Left lobe of liver (tissue), 2 donors: ENCODE measurements at places on chromosomes 1 and 21.

- no peak for DNase-seq
Observed at GRCh38 chr1:240501115-240501514, 110.8 kb downstream of the GREM2 start.

DNA sequence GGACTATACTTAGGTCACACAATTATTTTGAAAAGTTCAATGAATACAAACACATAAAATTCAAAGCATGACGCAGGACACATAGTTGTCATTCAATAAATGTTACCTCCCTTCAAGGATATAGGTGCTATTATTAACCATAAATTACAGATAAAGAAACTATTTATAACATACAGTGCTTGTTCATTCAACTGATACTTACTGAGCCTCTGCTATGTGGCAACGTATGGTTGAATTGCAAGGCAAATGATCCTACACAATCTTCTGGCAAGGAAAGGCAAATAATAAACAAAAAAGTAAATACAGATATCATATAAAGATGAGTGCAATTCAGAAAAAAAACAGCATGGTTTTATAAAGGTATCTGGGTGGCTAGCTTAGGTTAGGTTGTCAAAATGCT lies 614.7 kb downstream of the LTN1 start:
- no peak for DNase-seq

DNA sequence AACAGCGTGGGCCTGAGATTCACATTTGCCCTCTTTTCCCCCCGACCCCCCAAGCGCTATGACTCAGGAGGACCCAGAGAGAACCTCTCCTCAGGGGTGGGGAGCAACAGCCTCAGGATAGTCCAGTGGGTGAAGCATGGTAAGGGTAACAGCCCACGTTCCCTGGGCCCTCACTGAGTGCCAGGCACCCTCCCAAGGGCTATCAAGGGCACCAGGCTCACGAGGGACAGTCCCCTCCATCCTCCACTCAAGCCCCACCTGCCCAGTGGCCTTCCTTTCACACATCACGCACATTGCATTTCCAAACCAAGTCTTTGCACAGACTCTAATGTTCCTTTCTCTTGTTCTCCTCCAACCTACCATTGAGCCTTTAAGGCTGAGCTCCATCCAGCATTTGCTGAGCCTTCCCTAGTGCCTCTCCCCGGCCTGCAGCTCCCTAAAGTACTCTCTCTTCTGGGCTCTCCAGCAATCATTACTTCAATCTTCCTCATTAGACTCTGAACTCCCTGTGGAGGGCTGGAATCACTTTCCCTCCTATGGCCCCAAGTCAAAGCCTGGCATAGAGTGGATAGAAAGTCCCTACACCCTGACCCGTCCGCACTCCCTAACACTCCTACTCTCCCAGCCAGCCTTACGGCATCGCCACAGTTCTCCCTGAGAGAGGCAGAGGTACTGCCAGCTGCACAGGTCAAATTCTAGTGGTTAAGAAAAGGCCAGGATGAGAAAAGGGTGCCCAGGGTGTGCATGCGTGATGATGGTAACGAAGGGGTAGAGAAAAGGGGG lies 1.0 kb downstream of the AKR7A2 start:
- peak; percentile 46 for DNase-seq

DNA sequence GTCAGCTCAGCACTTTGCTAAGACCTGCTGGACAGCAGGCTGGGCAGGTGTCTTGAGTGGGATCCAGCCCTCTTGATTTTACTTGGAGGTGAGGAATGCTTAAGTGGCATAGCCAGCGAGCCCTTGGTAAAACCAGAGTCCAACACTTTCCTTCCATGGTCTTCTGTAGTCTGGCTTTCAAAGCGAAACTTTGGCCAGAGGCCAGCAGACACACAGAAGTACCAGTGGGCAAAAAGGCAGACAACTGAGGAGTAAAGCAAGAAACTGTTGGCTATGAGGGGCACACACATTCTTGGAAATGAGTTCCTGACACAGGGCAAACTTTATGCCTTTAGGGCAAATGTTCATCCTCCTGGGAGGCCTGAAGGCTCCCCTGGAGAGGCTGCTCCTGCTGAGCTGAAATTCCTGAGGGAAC lies 281.0 kb upstream of the POU3F1 start:
- no peak for DNase-seq

GRCh38 chr1:53521924-53522552 lies 62.8 kb downstream of the DMRTB1 start:
- no peak for DNase-seq

DNA sequence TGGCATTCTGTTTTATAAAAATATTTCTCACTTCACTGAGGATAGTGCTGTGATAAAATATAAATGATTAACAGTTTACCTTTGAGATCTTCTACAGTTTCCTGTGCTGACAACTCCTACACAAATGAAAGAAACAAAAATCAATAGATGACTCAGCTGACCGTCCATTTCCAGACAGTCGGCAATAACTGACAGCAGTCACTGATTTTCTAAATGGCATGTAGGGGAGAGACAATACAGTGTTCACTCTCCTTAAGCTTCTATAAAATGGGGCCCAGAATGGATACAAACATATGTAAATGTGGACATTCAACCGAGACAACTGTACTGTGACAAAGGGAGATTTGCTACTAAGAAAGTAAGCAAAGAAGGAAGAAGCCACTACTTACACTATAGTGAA lies 34.3 kb downstream of the PCNX2 start:
- DNase-seq = no peak

DNA sequence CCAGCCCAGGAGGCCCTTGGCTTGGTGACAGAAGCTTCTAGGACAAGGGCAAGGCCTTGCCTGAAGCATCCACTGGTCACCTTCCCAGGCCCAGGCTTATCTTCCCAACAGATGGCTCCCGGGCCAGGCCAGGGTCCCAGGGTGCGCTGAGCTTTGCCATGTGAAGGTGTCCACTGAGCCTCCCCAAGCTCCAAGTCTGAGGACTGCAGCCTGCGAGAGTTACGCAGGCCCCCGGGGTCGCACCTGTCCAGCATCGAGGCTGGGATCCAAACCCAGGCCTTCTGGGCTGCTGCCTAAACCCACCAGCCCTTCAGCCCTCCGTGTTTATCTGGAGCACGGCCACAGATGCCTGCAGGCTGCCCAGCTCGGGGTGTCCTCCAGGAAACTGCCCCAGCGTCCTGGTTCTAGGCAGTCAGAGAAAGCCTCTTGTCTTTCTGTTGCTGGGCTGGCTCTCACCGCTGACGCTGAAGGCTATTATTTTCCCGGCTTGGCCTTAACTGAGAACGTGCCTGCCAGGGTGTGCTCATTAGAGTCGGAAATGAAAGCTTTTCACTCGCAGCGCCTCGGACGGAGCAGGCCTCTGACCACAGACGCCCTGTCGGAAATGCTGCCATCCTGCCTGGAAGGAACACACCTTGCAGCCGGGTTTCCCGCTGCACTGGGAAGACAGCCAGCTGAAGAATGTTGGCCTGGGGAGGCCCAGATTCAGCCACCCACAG lies 71.4 kb downstream of the MEGF6 start:
- no peak for DNase-seq

GRCh38 chr1:244053831-244054230 lies 2.7 kb downstream of the ZBTB18 start:
- no peak for DNase-seq

DNA sequence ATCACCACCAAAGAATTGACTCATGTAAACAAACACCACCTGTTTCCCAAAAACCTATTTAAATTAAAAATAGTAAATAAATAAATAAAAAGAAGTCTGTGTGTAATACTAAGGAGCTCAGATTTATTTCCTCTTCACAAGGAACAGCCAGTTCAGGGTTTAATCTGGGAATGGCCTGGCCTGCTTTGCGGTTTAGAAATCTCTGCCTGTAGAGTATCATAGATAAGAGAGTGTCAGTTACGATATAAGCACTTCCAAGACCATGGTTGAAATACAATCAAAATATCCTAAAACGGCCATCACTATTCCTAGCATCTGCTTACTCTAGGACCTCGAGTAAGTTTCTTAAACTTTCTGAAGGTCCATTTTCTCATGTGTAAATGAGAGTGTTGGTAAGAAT lies 274.4 kb downstream of the PLPP3 start:
- DNase-seq = no peak

DNA sequence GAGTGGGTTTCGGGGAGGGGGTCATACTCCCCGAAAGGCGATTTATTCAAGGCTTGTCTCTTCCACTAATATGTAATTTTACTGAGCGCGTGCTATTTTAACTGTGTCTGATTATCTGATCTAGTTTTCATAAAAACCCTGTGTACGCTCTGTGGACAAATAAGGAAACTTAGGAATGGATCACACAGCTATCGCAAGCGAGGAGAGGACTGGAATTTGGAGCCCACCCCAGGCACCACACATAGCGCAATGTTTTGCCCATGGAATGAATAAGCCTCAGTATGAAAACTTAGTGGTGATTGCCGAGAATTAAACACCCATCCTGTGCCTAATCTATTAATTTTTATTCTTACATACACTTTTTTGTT lies 9.8 kb upstream of the RAB42 start:
- DNase-seq = no peak
